ENCODE measurements at places on chromosomes 3 and 15.

DNA sequence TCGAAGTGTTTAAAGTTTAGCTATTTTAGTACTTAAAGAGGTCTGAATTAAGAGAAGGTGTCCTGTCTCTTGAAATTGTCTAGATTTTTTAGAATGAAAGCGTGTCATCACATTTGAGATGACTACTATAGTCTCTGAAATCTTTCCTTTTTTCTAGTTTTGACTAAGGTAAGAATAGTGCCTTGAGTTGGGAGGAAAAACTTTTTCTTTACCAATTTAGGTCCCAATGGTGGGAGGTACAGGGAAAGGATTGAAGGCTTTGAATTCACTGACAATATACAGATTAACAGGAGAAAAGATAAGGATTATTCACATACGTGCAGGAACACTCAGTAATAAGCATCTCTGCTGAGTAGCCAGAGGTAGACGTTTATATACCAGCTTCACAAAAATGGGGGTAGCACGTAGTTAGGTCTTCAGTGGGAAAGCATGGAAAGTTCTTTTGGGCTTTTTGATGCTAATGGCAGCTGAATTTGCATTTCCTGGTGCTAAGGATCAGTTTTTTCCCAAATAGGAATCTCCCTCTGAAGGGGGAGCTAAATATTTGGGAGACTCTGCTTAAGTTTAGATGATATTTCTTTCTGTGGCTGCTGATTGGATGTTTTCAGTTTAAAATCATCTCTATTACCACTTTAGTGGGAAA, 88.1 kb downstream of the VPS8 start:
- no peak for DNase-seq

GRCh38 chr15:60408463-60408981, 10.7 kb upstream of the ANXA2 start:
- DNase-seq: no peak

DNA sequence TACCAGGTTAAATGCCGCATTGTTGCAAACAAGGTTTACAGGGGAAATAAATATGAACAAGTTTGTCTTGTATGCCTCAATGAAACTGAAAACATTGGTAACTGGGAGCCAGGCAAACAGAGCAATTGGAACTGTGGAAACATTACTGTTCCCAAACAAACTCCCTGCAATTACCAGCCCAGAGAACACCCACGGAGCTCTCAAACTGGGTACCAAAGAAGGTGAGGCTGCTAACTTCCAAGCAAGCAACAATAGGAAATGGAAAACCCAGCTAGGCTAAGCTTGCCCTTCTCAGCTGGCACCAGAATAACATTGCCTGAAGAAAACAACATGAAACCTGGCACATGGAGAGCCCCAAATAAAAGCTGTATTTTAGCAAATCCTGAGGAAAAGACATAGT, 218.9 kb upstream of the THRB start:
- no peak for DNase-seq

- DNase-seq: no peak
Measured at GRCh38 chr3:136245691-136246090, 4.4 kb upstream of the PCCB start.

- no peak for DNase-seq
Measured at GRCh38 chr3:4406746-4407568, 60.1 kb downstream of the SUMF1 start.

DNA sequence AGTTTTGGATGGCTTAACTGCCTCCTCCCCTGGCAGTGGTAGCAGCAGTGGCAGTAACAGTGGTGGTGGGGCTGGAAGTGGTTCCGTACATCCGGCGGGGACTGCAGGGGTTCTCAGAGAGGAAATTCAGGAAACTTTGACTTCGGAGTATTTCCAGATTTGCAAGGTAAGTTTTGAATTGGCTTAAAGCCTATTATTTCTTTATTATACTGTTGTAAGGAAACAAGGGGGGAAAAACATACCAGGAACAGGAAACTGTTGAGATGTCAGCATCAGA, 1.5 kb downstream of the STXBP5L start:
- no peak for DNase-seq

DNA sequence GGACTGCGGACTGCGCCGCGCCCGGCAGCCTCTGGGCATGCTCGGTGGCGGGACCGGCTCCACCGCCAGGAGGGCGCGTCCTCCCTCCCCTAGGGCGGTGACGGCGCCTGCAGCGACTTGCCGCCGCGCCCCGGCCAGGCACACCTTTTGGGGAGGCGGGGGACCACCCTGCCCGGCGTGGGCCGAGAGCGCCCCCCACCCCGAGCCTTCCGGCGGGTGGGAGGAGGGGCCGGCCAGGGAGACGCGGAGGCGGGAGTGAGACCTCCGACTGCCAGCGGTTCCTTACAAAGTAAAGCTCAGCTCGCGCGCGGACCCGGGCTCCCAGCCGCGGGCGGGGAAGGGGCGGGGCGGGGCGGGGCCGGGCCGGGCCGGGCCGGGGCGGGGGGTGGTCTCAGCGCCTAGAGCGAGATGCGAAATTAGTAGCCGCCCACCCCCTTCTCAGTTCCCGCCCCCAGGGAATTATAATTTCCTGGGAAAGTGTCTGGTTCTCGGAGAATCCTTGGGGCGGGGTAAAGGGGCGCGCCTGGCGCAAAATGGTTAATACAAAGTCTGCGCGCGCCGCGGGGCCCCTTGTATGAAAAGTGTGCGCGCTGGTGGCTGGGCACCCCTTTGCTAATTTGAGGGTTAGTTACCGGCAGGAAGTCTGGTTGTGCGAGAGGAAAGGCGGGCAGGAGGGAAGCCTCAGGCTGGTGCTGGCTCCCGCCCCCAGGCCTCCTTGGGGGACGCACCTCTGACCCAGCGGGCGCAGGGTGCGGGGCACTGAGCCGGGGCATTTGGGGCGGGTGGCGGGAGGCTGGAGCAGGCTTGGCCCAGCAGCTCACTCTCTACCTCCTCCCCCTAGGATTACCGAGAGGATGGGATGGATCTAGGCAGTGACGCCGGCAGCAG, 224.8 kb upstream of the IL12A start:
- DNase-seq: peak; percentile 80

- DNase-seq: no peak
Measured at GRCh38 chr3:44365952-44366351, 27.4 kb downstream of the TCAIM start.

DNA sequence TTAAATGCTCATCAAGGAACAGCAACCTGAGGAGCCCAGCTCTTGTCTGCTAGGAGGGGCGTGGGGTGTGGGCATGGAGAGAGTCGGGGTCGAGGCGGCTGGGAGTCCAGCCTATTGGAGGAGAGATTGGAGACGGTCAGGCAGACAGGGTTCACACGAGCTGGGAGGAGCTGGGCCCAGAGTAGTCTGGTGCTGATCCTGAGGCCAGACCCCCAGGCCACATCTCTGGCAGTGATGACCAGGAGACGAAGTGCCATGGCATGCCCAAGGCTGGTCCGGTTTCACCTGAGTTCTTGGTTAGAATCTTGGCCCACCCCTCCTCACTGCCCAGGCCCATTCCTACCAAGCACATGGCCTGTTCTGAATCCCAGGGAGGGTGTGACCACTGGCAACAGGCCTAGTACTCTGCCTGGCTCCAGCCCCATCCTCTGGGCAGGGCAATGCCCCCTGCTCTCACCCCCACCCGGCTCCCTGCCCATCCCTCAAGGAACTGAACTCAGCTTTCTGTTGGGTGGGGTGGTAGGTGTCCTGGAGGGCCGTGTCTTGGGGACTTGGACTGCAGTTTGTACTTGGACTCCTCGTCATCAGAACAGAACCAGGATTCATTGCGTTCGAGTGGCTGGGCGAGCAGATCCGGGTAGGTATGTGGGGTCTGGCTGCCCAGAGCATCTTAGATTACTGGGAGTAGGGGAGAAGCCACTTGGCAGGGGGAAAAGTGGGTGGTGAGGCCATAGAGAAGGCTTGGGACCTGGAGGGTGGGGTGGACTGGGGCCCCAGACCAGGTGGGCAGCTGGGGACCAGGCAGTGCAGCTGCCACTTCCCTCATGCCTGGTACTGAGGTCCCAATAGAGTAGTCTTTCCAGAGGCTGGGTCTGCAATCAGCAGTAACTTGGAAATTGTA, 20.8 kb downstream of the SLC28A1 start:
- no peak for DNase-seq

DNA sequence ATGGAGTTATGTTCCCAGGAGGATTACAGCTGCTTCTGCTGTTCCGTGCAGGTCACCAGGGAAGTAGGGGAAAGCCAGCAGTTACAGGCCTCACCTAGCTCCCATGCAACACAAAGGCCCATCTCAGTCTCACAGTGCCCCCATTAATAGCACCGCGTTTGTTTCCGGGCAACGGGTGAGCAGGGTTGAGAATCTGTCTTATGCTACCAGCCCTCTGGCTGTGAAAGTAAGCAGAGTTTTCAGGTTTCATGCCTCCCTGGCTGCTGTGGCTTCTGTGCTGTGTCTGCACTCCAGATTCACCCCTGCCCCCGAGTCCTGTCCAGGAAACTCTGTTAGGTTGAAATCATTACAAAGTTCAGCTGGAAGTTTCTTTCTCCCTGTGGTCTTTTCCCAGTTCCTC, 254.4 kb upstream of the GPR149 start:
- no peak for DNase-seq

GRCh38 chr15:27475395-27475794, 504.4 kb downstream of the GABRG3 start:
- no peak for DNase-seq

GRCh38 chr3:25007974-25008658, 419.9 kb upstream of the RARB start:
- DNase-seq: no peak

DNA sequence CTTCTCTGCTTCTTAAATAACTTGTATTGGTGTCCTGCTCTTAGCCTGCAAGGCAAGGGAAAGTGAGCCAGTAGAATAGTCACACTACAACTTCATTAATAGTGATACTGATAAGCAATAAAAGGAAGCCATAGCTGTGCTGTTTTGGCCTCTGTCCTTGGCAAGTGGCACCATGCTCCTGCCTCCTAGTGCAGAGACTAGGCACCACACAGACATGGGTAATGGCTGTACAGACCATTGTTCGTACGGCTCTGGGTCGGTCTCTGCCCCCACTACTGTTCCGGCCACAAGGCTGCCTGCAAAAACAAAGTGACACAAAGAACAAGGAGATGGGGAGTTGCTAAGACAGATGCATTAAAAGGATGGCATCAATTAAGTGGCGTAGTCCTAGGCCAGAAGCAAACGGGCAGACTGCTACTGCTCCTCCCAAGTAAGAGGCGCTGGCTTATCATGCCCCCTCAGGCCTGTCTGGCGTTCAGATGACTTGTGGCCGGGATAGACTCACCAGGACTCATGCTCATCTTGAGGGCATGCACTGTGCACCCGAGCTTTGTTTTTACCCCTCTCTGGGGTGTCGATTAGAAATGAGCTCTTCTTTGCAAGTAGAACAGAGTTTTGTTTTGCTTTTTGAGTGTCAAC, 75.6 kb downstream of the TRAK1 start:
- DNase-seq: no peak

DNA sequence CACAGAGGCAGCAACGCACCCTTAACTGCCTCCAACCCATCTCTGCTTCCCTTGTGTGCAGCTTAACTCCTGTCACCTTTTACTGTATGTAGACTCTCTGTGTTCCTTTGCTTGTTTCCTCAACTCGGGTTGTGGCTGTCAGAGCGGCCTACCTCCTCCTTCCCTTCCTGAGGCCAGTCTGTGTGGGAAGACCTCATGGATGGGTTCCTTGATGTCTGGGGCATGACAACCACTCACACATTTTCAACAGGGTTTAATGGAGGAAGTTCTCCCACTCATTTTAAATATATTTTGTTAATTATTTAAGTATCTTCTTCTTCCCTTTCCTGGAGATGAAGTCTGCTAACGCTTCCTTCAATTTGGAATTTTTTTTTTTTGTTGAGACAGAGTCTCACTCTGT, 1.8 kb upstream of the CSPG5 start:
- DNase-seq: no peak

DNA sequence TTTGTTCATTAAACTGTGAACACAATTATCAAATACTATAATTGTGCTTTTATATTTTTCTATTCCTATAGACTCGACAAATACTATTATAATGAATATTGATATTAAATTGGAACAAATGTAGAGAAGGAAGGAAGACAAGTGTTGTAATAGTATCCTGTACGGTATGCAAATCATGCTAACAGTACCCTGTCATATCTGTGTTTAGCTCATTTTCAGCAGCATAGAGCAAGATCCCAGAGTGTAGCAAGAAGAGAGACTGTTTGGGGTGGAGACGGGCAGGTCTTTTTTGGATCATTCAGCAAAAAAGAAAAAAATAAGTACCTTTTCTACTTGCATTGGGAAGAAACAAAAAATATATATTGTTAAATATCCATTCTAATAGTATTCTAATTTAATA, 224.1 kb downstream of the TPRG1 start:
- no peak for DNase-seq

GRCh38 chr3:65078748-65079147, 390.9 kb upstream of the ADAMTS9 start:
- DNase-seq: no peak

GRCh38 chr3:125055331-125055912, 375 bp downstream of the HEG1 start:
- DNase-seq: no peak

DNA sequence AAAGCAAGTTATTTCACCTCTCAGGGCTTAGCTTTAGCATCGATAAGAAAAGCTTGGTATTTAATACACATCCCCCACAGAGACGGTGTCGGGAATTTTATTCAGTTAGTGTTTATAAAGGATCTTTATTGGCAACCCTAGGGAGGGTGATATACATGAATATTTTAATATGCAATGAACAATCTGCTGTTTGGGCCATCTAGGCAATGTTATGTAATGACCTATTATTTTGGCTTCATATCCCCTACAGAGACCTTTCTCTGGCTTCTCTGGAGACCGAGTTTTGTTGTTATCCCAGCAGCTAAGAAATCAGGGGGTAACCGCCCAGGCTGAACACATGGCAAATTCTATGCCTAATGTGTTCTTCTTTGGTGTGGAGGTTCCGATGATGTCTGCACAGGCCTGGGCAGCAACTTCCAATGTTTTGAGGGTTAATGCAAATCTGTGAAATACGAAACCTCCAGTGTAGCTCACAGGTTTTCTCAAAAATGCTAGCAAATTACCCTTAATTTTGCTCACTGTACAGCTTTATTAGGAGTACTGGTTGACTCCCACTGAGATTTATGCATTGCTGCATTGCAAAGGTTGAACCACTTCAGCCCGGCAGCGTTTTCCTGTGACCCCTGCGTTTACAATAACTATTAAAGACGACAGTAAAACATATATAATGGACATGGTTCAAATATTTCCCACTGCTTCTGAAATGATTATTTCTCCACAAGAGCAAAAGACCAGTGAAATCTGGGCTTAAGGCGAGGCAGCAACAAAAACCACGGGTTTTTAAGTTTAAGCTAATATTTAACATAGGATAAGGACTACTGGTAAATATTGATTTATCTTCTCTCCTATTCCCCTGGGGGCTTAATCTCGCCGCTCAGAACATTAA, 298.3 kb upstream of the NR2E3 start:
- no peak for DNase-seq

- no peak for DNase-seq
Measured at GRCh38 chr15:29062179-29062591, 176.4 kb downstream of the APBA2 start.

- no peak for DNase-seq
Measured at GRCh38 chr15:79035111-79035601, 55.4 kb downstream of the RASGRF1 start.

GRCh38 chr15:52102463-52102862, 10.1 kb downstream of the BCL2L10 start:
- DNase-seq: no peak

GRCh38 chr3:52004906-52005395, 9.3 kb upstream of the RPL29 start:
- no peak for DNase-seq
